ENCODE measurements at places on chromosomes 13 and 19.

DNA sequence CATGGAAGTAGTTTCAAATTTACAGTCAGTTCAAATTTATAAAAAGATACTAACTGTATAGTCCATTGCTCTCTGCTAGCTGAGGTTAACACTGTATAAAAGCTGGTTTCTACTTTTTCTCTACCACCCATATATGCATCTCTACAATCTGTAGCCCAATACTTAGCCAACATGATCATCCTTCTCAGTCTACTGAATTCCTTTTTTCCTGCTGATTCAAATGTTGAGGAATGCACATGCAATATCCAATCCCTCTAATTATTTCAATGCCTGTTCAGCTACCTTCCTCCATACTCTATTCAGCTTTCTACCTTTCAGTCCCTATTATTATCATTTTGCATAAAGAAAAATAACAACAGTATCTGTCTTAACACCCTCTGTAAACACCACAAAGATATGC lies 15.6 kb downstream of the KPNA3 start:
- DNase-seq, result no peak

DNA sequence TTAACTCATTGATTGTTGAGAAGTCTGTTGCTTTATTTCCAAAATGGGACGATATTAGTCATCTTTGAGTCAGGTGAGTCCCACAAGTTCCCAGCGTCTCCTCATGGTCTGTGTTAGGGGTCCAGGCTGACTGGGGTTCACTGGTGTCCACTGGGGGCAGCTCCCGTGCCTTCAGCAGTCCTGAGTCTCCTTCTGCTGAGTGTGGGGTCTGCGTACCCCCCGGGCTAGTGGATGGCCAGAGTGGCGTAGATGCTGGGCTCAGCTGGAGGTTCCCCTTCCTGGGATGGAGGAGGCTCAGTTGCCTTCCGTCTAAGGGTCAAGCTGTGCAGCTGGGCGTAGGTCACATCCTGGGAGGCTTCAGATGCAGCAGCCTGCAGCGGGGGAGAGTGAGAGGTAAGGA lies 5.9 kb downstream of the LILRB3 start:
- no peak for DNase-seq

GRCh38 chr13:31314961-31315360 lies 115.2 kb downstream of the B3GLCT start:
- no peak for DNase-seq

- no peak for DNase-seq
Measured at GRCh38 chr13:21458451-21458812, 671 bp downstream of the ZDHHC20 start.

GRCh38 chr13:76720821-76721220 lies 165.4 kb downstream of the KCTD12 start:
- no peak for DNase-seq

DNA sequence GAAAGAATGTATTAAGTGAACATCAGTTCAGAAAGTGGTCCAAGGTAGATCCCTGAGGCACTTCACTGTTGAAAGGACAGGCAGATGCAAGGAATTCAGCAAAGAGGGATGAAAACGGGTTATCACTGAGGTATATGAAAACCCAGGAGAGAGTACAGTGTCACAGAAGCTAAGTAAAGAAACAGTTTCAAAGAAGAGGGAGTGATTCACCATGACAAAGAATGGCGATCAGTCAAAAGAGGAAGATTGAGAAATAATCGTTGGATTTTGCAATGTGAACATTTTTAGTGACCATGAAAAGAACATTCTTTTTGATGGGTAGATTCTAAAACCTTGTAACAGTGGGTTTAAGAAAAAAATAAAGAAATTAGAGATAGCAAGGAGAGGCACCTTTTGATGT lies 99.3 kb downstream of the EPSTI1 start:
- DNase-seq, result no peak

DNA sequence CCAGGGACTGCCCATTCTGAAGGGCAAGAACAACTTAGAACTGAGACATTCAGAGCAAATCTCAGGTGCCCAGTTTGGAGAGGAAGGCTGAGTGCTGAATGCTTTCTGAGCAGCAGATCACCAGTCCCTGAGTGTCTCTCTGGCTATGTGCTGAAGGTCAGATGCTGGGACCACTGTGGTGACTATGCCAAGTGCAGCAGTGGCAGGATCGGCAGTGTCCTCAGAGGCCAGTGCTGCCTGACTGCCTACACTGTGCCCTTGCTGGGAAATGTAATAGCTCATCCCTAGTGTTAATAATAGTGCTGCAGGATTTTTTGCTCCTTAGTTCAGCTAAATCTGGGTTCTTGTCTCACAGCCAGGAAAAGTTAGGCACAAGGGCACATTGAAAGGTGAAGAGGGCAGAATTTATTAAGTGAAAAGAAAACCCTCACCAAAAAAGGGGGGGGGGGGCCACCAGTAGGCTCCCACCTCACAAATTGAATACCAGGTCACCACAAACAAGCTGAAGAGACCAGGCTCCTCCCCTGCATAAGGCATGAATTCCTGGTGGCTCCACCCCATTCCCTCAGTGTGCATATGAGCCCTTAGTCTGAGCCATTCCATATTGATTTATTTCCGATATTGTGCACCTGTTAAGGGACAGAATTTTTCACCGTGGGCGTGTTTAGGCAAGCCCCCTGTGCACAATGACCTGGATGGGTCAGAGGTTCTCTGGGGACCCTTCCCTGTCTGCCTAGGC lies 18.5 kb downstream of the RFXAP start:
- DNase-seq, result no peak

DNA sequence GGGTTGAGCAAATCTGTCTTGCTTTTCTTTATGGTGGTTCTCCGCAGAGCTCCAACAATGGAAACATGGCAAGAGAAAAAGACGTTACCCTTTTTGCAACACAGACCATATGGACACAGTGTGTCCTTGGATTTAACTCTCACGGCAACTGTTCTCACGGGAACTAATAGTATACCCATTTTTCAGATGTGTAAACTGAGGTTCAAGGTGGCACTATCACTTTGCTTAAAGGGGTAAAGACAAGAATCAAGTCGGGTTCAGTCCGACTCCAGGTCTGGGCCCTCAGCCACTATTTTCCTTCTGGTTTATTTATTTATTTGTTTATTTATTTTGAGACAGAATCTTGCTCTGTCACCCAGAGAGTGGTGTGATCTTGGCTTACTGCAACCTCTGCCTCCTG lies 176.0 kb downstream of the CACNA1A start:
- DNase-seq, result no peak

- no peak for DNase-seq
Measured at GRCh38 chr19:10516671-10517286, 468 bp downstream of the S1PR5 start.

- DNase-seq, result no peak
Measured at GRCh38 chr13:77430377-77430951, 103.6 kb upstream of the MYCBP2 start.

GRCh38 chr19:15539638-15540037 lies 31.3 kb downstream of the CYP4F22 start:
- no peak for DNase-seq

GRCh38 chr19:40013991-40014390 lies 17.1 kb downstream of the ZNF546 start:
- DNase-seq, result no peak

DNA sequence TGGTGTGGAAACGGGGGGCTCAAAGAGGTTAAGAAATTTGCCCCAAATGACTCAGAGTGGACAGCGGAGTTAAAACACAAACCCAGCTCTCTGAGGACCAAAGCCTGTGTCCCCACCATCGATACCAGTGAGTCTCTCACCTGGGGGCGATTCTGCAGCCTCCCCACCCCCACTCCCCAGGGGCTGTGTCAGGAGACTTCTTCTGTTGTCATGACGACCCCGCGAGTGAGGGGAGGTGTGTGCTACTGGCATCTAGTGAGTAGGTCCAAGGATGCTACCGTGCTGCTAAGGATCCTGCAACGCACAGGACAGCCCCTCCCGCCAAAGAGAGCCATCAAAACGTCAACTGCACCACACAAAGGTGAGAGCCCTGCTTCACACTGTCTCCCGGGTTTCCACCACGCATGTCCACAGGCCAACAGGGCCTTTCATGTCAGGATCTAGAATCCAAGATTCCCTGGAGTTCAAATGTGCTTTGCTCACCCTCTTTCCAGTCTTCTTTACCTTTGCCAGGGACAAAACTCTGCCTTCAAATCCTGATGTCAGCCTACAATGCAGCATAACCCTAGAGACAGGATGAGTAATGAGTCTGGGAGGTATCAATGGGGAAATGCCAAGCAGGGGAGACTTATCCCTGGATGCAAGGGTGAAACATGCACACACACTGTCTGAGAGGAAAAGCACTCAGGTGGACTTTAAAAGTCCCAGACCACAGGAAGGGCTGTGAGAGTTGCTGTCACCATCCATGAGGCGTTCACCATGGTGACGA lies 3.9 kb downstream of the RANBP3 start:
- DNase-seq, result no peak

- DNase-seq, result no peak
Measured at GRCh38 chr13:42076309-42076713, 27.9 kb downstream of the DGKH start.

- DNase-seq, result no peak
Measured at GRCh38 chr13:73683746-73684145, 450.5 kb downstream of the KLF12 start.

DNA sequence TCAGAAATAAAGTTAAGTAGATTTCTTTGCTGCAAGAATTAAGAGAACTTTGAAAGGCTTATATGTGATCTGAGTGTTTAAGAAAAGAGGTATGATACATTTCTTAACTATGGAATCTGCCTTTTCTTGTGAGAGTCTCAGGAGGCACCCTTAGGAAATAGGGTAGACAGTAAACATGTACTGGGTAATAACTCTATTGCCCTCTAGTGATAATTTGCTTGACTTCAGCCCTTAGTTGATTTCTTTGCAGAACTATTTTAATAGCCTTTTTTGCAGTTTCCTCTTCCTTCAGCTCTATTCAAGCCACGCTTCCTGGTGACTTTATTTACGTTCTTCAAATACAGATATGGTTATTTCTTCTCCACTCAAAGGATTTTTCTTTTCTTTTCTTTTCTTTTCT lies 37.0 kb upstream of the CCNA1 start:
- no peak for DNase-seq

- peak; percentile 68 for DNase-seq
Measured at GRCh38 chr19:11560404-11561051, 1.5 kb upstream of the ELOF1 start.

GRCh38 chr19:13010038-13010991 lies 15.0 kb downstream of the NFIX start:
- DNase-seq, result no peak

DNA sequence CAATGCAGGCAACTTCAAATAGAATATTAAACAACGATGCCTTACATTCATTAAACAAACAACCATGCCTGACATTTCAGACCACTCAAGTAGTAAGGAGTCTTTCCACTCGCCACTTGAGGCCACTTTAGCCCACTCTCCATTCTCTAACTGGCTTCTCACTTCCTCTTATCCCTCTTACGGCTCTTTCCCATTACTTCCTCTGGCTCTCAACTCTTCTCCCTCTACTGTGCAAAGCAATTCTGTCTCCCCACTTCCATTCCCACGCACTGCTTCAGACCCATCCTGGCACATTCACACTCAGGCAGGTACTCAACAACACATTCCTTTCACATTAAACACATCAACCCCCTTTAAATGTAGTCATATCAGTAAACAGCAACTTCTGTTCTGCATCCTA lies 229.8 kb upstream of the IPO5 start:
- DNase-seq, result no peak

GRCh38 chr19:34574704-34575103 lies 93.1 kb downstream of the WTIP start:
- DNase-seq, result no peak

DNA sequence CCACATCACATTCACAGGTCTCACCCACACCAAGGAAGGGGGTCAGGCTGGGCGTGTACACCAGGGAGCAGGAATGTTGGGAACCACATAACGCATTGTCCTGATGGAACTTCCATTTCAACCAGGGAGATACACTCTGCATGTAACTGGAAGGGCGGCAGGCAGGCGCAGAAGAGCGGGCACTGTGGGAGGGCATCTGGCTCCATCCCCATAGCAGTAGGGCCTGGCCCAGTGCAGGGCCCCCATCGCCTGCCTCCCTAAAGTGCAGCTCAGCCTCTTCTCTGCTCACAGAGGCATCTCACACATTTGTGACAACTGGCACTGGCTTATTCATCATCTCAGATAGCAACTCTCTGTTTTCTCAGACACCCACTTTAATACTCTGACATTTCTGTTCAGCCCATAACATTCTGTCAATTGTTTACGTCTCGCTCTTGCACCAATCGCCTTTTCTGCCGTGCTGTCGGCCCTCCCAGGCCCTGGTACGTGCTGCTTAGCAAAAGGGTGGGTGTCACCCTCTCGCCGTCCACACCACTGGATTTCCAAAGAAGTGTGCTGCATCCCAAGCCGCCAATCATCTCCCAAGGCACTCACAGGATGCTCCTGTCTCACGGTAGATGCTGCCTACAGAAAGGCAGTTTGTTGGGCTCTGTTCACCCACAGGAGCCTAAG lies 353.3 kb upstream of the ZNF507 start:
- DNase-seq, result no peak

DNA sequence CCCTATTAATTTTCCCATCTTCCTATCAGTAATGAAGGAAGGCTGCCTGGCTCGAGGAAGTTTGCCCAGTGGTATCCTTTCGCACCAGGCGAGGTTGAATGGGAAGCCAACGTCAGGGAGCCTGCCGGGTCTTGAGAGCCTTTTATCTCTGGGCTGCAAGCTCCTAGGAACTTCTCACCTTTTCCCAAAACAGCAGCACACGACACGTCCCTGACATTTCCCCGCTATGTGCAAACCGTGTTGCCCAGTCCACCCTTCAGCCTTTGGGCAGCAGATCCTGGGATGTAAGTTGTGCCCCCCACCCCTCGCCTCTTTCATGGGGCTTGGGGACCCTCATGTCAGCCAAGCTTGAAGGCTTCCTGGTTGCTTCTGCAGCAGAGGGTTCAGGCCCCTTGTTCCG lies 179.1 kb downstream of the ZNF536 start:
- DNase-seq, result no peak

GRCh38 chr19:4504297-4504701 lies 14.0 kb downstream of the PLIN4 start:
- DNase-seq, result no peak

GRCh38 chr13:50085063-50085462 lies 69.8 kb downstream of the KCNRG start:
- DNase-seq, result no peak

DNA sequence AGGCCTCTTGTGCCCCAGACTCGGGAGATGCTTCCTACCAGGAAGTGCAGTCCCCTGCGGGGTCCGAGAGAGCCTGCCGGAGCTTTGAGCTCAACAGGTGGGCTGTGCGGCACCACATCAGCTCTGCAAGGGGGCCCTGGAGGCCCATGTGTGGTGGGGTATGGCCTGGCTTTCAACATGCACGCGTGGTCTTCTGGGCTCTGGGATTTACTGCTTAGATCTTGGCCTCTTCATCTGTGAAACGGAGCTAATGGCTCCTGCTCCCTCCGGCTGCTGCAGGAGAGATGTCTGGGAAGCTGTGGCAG lies 18.0 kb downstream of the NDUFB7 start:
- no peak for DNase-seq

GRCh38 chr13:40422588-40423235 lies 243.7 kb downstream of the FOXO1 start:
- no peak for DNase-seq

GRCh38 chr19:39543477-39543857 lies 3.5 kb upstream of the EID2 start:
- no peak for DNase-seq

- DNase-seq, result no peak
Measured at GRCh38 chr19:15453091-15453578, 3.4 kb upstream of the WIZ start.

Data from activated CD4-positive, alpha-beta T cell treated with anti-CD3 and anti-CD28 coated beads, Interleukin-2, amount 50 U/mL, for 24 hours (primary cell).